ENCODE measurements at places on chromosomes 7 and 10.

GRCh38 chr10:132539431-132539839, 1.8 kb downstream of the INPP5A start:
- no peak for DNase-seq

- DNase-seq = no peak
These were observed 2.0 kb downstream of the PLXNA4 start for GRCh38 chr7:132574223-132574622.

GRCh38 chr7:131173145-131173890, 154.4 kb upstream of the MKLN1 start:
- DNase-seq = no peak

GRCh38 chr10:120422457-120422856, 34.6 kb upstream of the PLPP4 start:
- DNase-seq = no peak

GRCh38 chr7:40419806-40420205, 285.0 kb downstream of the SUGCT start:
- DNase-seq = peak; percentile 55

DNA sequence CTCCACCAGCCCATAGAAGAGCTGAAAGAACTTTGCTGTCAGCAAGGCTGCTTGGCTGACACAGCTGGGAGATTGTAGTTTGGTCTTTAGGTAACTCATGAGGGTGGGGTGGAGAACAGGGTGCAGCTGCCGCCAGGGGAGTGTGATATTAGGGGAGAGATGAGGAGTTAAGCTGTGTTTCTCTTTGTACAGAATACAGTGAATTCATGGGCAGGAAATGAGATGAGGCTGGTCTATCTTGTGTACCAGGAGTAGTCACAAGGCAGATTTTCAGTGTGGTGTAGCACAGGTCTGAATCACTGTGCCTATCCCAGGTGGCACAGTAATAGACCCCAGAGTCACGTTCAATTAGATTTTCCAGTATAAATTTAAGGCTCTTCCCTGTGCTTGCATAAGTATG, 56.6 kb upstream of the TARP start:
- DNase-seq = no peak

DNA sequence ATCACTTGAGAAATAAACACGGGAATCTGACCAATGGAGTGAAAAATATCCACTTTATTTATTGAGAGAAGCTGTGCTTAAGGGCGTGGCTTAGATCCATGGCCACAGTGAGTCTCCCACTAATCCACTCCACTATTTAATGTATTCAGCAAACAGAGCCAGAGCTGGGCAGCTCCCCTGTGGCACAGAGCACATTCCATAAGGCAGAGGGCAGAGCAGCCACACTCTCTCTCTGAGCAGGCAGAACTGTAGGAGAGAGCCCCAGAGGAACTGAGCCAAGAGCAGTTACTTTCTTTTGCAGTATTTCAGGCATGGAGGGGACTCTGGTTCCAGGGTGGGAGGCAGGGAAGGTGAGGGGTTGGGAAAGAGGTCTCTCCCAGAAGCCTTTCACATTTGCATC, 106.0 kb downstream of the GALNT17 start:
- DNase-seq = no peak

- peak; percentile 50 for DNase-seq
These were observed 397.9 kb downstream of the INHBA start for GRCh38 chr7:41305001-41305400.

- no peak for DNase-seq
These were observed 7.5 kb upstream of the CALD1 start for GRCh38 chr7:134771889-134772288.

- DNase-seq = peak; percentile 3
These were observed 107.3 kb downstream of the LRRN3 start for GRCh38 chr7:111198255-111198654.

- DNase-seq = no peak
These were observed 151.8 kb downstream of the SFMBT2 start for GRCh38 chr10:7258948-7259523.

GRCh38 chr7:66810716-66811115, 70.2 kb downstream of the RABGEF1 start:
- no peak for DNase-seq

DNA sequence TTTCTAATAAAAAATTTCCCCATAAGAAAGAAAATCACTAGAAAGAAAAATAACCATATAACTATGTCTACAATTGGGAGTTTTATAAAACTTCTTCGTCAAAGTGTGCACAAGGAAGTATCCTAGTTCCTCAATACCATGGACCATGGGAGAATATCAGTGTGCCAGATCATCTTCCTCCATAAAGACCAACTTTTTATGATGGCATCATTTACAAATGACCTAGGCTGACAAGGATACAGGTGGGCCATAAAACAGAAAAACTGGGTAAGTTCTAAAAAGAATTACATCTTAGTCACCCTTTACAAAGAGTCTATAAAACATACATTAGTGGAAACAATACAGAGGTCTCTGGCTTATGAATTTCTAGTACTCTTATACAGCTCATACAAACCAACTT, 303.2 kb downstream of the DOCK4 start:
- DNase-seq = no peak

GRCh38 chr7:158997110-158997453, 140.7 kb downstream of the DYNC2I1 start:
- DNase-seq = no peak

- no peak for DNase-seq
These were observed 24.4 kb downstream of the RNF133 start for GRCh38 chr7:122674502-122674901.

- DNase-seq = no peak
These were observed 434.2 kb downstream of the PARD3 start for GRCh38 chr10:34380856-34381255.

GRCh38 chr10:33327751-33328150, 6.7 kb downstream of the NRP1 start:
- DNase-seq = no peak

GRCh38 chr7:36985316-36985715, 261.0 kb upstream of the AOAH start:
- no peak for DNase-seq

GRCh38 chr7:106604971-106605370, 56.0 kb downstream of the CCDC71L start:
- DNase-seq = no peak

DNA sequence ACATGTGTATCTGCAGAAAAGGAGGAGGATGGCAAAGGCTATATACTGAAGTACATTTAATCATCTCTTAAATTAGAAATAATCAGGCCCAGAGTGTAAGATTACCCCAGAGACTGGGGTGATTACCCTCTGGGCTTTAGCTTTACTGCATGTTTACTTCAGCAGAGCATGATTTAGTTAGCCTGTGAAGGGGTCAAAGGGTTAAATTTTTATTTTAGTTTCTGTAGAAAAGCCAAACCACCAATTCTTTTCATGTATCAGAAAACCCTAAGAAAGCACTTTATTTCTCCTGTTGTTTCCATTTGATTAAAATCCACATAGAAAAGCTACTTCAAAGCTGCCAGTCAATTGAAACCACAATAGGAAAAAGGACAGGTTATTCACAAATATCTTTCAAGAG, 101.5 kb upstream of the LSM8 start:
- DNase-seq = no peak

DNA sequence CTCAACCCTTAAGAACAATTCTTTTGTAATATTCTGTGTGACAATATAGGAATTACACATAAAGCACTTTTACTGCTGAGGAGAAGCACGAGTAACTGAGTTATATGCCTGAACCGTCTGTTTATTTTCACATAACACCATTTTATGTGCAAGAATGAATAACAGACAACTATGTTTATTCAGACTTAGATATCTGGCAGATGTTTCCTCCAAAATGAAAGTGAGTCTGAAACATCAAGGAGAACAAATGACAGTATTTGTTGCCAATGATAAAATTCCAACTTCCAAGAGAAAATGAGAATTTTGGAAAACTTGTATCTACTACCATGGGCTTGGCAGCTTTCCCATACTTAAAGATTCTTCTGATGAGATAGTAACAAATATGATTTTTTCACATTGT, 51.4 kb downstream of the DNMBP start:
- no peak for DNase-seq

DNA sequence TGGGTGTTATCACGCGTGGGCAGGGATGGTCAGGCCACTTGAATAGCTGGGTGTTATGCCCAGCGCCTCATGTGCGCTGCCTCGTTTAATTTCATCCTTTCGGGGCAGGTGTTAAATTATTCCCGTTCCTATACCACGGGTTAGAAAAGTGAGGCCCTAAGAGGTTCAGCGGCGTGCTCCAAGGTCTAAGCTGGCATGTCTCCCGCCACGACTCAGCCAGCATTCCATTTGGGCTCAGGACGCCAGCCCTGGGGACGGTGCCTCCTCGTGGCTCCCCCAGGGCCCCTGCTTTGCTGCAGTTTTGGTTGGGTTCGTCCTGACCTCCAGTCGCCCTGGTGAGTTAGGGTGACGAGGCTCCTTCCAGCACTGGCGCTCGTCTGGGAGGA, 124.5 kb downstream of the TRRAP start:
- DNase-seq = no peak

DNA sequence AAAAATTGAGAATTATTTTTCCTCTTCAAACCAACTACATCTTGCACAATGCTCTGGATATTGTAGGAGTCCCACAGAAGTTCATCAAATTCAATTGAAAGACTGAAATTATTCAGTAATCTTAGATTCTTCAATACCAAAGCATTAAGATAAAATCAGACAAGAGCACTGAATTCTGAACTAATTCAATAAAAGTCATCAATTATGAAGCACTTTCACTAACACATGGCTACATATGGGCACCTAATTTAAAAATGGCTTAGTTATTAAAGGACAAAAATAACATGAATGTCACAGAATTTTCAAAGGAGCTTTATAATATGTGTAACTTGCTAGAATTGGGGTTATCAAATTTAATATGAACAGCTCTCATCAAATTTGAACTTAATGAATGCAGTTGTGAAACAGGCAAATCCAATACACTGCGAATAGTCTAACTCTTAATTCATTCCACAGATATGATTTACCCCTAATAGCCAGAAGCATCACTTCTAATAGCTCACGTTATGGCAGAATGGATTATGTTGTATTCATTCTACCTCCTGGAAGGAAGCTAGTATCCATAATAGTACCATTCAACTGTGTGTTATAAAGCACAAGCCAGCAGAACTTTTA, 116.8 kb downstream of the GRM8 start:
- no peak for DNase-seq

- no peak for DNase-seq
These were observed 11.1 kb upstream of the HERPUD2 start for GRCh38 chr7:35705932-35706461.

- DNase-seq = no peak
These were observed 243.9 kb downstream of the TNS3 start for GRCh38 chr7:47338026-47338425.

DNA sequence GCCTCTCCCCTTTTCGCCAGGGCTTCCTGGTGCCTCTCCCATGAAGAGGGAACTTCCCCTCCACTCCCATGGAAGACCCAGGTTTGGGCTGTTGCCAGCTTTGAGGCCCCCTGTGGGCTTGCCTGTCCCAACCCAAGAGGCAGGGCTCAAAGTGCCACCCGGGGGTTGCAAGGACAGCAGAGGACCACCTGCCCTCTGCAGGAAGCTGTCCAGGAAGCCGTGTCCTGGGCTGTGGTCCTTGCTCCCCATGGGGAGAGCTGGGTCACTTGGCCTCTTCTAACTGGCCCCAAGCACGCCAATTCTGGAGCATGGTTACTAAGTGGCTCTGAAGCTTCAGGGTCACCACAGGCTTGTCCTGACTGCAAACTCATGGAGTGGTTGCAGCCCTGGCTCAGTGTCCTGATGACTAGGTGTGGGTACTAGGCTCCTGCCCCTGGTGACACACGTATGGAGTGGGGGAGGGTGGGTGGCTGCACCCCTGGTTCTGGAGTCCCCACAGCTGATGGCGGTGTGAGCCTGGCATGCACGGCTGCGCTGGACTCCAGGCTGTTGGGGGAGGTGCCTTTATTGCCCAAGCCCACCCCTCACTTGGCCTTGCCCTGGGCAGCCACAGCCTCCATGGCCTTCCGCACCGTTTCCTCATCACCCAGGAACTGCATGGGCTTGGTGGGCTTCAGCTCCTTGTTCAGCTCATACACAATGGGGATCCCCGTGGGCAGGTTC, 3.0 kb downstream of the PGAM2 start:
- DNase-seq = no peak

DNA sequence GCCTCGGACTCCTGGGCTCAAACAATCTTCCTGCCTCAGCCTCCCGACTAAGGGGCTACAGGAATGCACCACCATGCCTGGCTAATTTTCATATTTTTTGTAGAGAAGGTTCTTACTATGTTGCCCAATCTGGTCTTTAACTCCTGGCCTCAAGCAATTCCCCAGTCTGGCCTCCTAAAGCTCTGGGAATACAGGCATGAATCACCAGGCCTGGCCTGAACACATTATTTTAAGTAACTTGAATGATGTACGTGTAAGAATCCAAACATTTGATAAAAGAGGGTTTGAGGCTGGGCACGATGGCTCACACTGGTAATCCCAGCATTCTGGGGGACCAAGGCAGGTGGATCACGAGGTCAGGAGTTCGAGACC, 13.0 kb upstream of the BAMBI start:
- no peak for DNase-seq

GRCh38 chr10:103890194-103890658, 27.8 kb downstream of the STN1 start:
- DNase-seq = peak; percentile 43

DNA sequence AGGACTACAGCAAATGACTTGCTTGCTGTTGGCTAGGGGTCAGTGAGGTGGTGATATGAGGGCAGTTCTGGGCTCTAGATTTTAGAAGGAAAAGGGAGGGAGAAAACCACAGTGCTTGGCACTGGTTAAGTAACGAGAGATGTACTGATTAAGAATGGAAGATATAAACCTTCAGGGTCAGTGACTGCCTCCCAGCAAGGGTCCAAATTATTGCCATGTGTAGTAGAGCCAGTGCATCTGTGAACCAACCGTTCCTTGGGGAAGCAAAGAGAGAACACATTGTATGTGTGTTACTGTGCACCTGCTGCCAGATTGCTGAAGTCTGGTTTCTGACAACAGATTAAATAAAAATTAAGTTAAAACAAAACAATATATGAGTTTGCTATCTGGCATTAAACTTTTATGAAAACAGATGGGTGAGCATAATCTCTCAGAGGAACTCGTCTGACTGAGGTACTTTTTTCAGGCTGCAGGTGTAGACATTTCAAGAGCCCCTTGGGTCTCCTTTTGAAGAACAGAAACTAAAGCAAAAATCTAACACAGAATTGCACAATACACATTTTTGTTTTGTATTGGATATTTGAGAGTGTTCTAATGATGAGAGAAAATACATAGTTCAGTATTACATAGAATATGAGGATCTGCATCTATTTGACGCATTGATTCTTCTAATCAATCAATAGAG, 1120.6 kb downstream of the SORCS3 start:
- no peak for DNase-seq
